ENCODE measurements at places on chromosomes 1 and 21. TPM values are rescaled to one million over a fixed set of nuclear protein-coding genes. Genes with fewer than 3 reads are reported as not detected.
A peak's percentile ranks its signal among the peaks of the same experiment; 100 is the strongest.

DNA sequence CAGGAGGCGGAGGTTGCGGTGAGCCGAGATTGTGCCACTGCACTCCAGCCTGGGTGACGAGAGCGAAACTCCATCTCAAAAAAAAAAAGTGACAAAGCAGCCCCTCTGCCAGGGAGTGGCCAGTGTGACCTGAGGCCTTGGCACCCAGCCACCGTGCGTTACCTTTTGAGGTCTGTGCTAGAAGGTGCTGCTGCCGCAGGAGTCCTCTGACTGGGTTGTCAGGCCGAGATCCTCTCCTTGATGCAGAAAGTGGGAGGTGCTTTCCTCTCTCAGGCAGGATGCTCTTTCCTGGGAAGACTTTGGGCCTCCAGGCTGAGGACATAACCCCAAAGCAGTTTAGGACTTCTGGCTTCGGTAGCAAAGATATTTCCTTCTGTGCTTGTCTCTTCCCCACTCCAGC, 280.5 kb upstream of the VAMP3 start:
- DNase-seq, result no peak

DNA sequence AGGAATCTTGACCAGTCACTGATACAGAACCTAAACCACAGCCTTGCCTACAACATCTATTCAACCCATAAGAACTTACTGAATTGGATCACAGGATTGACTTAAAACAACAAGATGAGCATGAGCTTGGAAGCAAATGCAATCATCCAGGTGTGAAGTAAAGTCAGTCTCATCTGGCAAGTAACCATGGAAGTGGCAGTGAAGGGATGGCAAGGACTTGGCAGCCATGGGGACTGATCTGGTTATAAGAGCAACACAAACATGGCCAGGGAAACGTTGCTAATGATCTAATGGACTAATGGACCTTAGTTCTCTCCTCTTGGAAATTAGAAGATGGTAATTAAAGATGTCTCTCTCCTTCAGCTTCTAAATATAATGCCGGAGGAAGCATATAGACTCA, 133.1 kb downstream of the VAV3 start:
- DNase-seq, result no peak

GRCh38 chr21:46604975-46605766, at the start of gene S100B:
S100B (minus strand) TSS chr21:46605082; CDS start chr21:46602415, 2,667 bp downstream.
- DNase-seq, result peak; percentile 45

GRCh38 chr1:196608390-196609369, at the start of gene KCNT2:
KCNT2 (minus strand) TSS chr1:196608440; CDS start chr1:196608309, 131 bp downstream.
- DNase-seq, result peak; percentile 77

- DNase-seq, result no peak
Measured at GRCh38 chr1:185790194-185790735, 56.1 kb downstream of the HMCN1 start.

DNA sequence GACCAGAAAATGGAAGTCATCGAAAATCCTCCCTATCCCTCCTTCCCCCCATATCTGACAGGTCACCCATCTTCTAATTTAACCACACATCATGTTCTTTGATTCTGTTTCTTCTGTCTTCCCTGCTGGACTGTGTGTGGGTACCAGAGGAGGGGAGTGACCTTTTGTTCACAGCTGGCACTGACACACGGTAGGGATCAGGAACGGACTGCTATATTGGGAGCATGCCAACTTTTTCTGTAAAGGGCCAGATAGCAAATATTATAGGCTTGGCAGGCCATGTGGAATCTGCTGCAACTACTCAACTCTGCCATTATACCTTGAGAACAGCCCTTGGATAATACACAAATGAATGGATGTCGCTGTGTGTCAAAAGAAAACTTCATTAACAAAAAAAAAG, 7.5 kb upstream of the TOMM20 start:
- DNase-seq, result no peak

ASTN1 gene
- total RNA-seq, result 0.22 TPM

GRCh38 chr1:216847397-216848036, 124.3 kb upstream of the ESRRG start:
- DNase-seq, result no peak

DNA sequence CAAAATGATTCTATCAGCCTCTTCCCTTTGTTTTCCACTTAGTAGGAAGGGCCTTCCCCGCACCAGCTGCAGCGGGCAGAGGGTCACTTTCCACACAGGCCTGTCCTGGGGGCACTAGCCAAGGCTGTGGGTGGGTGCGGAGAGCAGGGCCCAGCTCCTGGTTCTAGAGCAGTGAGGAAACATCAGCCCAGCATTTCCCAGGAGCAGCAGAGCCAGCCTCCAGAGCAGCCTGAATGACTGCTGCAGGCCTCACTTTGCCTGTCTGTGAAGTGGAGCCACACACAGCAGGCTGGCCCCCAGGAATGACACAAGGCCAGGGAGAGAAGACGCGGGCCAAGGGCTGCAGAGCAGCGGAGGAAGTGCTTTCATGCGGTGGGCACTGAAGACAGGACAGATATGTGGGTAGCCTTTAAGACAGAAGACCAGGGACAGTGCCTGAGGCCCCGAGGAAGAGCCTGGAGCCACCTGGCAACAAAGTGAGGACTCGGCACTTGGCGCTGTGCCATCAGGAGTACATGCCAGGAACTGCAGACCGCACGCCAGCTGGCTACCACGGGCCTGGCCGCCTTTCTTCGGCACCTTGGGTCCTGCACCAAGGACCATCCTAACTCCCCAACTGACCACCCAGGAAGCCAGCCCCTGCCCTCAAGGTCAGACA, 42.0 kb downstream of the ACOT7 start:
- DNase-seq, result peak; percentile 77

RNU1-4 gene
- 4,234 TPM for total RNA-seq

DNA sequence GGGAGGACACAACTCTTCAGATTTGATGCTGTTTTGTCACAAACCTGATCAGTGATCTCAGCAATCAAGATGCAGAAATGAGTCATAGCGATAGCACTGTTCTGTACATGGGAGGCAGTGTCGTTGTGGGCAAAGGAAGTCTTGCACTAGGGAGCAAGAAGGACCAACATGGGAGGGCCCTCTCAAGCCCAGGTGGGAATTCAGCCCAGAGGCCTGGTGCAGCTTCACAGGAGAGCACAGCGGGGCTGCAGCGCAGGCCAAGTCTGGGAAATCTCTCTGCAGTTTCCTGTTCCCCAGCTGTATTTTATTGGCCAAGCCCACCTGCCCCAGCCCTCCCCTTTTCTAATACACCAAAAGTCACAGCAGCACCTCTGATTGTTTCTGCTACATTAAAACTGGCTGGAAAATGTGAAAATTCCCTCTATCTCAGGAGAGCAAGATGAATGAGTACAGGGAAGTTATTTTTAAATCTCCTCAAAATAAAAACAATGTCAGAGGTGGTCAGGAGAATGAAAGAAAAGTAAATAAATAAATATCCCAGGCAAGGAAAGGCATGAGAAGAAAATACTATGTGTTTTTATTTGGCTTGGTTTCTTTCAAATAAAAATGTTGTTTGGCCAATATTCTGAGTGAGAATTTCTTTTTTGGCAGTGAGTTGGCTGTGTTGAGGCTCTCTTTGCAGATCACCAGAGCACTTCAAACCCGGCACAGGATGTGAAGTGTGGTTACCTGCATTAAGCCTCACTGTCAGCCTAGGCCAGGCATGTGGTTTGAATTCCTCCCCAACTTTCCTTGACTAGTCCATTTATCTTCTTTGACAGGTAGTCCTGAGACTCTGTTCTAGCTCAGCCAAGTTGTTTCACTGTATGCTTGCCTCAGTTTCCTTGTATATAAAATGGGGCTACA, 422.1 kb downstream of the PLPP3 start:
- DNase-seq, result no peak

GRCh38 chr1:230701434-230701833, 12.5 kb downstream of the AGT start:
- DNase-seq, result no peak

- DNase-seq, result peak; percentile 86
Measured at GRCh38 chr1:1778663-1779319, 521 bp upstream of the NADK start.

DNA sequence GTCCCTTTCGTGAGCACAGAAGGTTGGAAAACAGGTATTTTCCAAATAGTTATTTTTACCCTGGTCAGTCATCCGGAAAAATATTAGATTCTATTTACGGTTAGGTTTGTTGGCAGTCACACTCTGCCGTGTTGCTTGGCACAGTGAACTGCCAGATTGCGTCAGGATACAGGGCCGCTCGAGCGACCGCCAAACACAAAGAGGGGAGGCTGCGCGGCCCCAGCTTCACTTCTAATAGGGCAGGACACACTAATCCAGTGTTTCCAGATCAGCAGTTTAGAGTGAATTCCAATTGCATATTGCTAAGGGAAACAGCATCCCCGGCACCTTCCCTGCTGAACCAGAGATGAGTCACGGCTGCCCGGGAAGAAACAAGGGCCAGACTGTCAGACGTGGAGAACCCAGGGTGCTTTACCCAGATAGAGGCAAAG, 22.9 kb downstream of the UMODL1 start:
- no peak for DNase-seq

NR1I3 gene
- total RNA-seq, result not detected

- peak; percentile 8 for DNase-seq
Measured at GRCh38 chr1:150512846-150513245, 2.7 kb upstream of the FALEC start.

GRCh38 chr1:200405264-200405663, 4.6 kb downstream of the ZNF281 start:
- DNase-seq, result no peak

GRCh38 chr1:240497908-240498307, 114.0 kb downstream of the GREM2 start:
- DNase-seq, result no peak

CD1C gene
- 0.74 TPM for total RNA-seq

- DNase-seq, result no peak
Measured at GRCh38 chr1:44602634-44603628, 71.3 kb downstream of the TMEM53 start.

SPEN gene
- total RNA-seq, result 20.5 TPM

DNA sequence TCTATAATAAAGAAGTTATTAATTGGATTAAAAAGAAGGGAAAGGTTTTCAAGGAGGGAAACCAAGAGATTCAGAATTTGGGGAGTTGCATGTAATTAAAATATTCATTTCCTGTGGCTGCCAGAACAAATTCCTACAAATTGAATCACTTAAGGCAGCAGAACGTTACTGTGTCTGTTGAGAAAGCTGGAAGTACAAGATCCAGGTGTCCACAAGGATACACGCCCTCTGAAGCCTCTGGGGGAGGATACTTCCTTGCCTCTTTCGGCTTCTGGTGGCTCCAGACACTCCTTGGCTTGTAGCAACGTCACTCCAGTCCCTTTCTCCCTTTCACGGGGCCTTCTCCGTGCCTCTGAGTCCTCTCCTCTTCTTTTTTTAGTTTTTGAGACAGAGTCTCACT, 67.9 kb downstream of the KAZN start:
- no peak for DNase-seq

SPSB1 gene
- total RNA-seq, result 13.1 TPM

- DNase-seq, result no peak
Measured at GRCh38 chr1:73604739-73605138, 593.2 kb downstream of the LRRIQ3 start.

AMY1A gene
- not detected for total RNA-seq

MAPKAPK2 gene
- 228 TPM for total RNA-seq

ATAD3C gene
- total RNA-seq, result 1.9 TPM

DNA sequence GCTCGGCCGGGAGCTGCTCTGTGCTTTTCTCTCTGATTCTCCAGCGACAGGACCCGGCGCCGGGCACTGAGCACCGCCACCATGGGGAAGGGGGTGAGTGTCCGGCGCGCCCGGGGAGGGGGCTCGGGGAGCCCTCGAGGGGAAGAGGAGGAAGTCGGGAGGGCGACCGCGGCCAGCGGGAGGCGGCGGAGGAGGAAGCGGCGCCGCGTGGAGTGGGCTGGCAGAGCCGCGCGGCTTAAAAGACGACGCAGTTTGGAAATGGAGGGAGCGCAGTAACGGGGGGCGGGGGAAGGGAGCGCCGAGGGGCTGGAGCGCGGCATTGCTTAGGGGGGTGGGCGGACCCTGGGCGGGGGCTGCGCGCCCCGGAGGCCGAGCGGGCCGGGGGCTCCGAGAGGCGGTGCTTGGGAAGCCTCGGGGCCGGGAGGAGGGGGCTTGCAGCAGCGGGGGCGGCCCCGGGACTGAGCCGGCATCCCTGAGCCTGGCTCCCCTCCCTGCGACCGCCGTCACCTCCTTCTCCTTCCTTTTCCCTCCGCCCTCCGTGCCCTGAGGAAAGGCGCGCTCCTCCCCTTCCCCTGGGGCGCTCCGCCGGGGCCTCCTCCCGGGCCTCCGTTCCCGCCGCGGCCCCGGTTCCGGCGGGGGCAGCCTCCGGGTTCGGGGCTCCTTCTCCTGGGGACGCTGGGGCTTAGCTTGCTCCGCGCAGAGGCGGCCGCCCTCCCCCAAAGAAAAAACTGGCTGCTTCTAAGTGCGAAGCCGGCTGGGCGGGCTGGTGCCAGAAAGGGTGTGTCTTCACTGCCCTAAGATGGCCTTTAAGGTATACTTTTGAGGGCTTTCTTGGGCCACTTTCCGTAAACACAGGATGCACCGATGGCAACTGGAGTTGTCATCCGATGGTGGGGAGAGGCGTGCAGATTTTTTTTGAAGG, 648 bp downstream of the ATP1A1 start:
- peak; percentile 84 for DNase-seq

FCRL6 gene
- 0.82 TPM for total RNA-seq
